ENCODE measurements at places on chromosomes 2 and 18. TPM values are rescaled to one million over a fixed set of nuclear protein-coding genes. Genes with fewer than 3 reads are reported as not detected.

The KLHL41 gene
- polyA plus RNA-seq: 9.3 TPM

GRCh38 chr2:68487773-68488355 is 20.5 kb downstream of the APLF start:
- no peaks in the 10 kb centered on the region for H3K27me3 ChIP-seq
- no peak overlapping the region for H3K4me3 ChIP-seq

The CEP68 gene
- polyA plus RNA-seq: 2.4 TPM

DNA sequence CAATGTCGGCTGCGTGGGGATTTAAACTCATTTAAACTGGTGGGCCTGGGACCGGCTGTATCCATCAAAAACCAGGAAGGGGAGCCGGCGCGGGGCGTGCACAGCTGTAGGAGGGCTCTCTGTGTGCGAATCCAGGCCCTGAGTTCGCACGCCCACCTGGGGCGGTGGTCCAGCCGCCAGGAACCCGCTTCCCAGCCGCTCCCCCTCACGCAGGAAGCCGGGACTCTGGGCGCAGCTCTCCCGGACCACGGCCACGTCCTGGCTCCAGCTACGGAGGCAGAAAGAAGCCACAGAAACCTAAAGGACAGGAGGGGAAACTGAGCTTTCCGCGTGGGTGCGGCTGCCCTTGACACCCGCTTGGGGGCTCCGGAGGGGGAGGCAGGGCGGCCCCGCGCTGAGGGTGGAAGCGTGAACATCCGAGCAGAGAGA is 80.6 kb downstream of the GFPT1 start:
- no peaks in the 10 kb centered on the region for H3K27me3 ChIP-seq
- H3K4me3 ChIP-seq: peak overlapping the region; percentile 52
- peaks cover 3% of the 10 kb centered on the region for H3K36me3 ChIP-seq
- peak overlapping the region; percentile 59 for H3K27ac ChIP-seq
- DNase-seq: peak; percentile 36
- H3K4me1 ChIP-seq: no peaks in the 10 kb centered on the region

DNA sequence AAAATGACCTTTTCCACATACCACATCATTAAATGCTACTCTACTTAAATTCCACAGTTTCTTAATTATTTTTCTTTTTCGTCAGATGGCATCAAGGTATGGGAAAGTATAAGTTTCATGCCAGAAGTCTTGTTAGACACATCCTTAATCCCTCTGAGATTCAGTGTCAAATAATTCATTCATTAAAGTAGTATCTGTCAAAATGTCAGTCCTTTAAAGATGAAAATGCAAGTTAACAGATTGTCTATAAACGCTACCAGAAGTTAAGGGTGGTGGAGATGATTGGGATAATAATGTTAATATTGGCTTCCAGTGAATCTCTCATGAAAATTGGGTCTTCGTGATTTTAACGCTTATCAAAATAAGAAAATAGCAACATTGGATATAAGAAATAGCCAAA is 504.2 kb upstream of the LINC00305 start:
- no peak overlapping the region for H3K4me3 ChIP-seq
- no peak overlapping the region for H3K27ac ChIP-seq
- H3K4me1 ChIP-seq: no peaks in the 10 kb centered on the region
- DNase-seq: no peak
- no peaks in the 10 kb centered on the region for H3K36me3 ChIP-seq
- H3K27me3 ChIP-seq: no peaks in the 10 kb centered on the region

DNA sequence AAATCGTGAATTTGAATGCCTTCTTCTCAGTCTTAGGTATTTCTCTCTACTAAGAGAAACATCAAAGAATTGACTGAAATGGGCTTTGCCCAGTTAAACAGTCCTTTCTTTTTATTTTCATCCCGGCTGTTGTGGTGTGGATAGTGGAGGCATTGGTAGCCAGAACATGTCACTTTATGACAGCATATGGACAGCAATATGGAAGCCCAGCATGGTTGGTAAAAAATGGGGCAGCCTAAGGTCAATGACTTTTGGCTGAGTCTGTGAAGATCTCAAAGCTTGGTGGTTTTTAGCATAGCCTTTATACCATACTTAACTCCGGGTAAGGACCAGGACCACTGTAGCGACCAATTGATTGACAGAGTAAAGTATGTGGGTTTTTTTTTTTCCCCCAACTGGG is 3.2 kb downstream of the CERS6 start:
- H3K36me3 ChIP-seq: no peaks in the 10 kb centered on the region
- H3K27ac ChIP-seq: no peak overlapping the region
- H3K27me3 ChIP-seq: no peaks in the 10 kb centered on the region
- no peak overlapping the region for H3K4me3 ChIP-seq

DNA sequence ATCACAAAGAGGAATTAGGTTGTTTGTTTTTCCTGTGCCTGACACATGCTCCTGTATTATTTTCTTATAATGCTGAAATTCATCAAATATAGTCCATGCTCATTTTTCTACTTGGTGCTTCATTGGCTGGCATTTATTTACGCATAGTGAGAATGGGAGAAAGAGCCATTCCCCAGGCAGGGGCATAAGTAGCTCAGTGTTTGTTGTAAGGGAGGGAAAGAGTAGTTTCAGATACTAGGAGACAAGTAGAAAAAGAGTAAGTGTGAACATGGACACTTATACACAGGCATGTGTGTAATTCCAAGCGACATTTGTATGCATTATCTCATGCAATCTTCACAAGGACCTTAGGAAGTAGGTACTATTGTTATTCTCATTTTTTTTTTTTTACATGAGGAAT is 111.9 kb upstream of the UGP2 start:
- no peak for DNase-seq
- no peak overlapping the region for H3K4me3 ChIP-seq
- H3K36me3 ChIP-seq: no peaks in the 10 kb centered on the region
- no peaks in the 10 kb centered on the region for H3K27me3 ChIP-seq

DNA sequence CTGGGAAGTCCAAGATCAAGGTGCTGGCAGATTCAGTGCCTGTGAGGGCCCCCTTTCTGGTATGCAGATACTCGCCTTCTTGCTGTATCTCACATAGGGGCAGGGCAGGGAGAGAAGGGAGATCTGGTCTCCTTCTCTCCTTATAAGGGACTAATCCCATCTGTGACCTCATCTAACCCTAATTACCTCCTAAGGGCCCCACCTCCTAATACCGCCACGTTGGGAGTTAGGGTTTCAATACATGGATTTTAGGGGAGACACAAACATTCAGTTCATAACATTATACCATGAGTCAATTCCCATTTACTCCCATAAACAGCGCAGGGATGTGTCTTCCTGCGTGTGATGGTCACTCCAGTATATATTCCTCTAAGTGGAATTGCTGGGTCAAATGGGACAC is 73.8 kb upstream of the TXNDC2 start:
- H3K27me3 ChIP-seq: no peaks in the 10 kb centered on the region
- H3K4me1 ChIP-seq: peaks cover 6% of the 10 kb centered on the region
- no peaks in the 10 kb centered on the region for H3K36me3 ChIP-seq
- H3K4me3 ChIP-seq: no peak overlapping the region
- H3K27ac ChIP-seq: no peak overlapping the region
- DNase-seq: no peak

The PHOSPHO2 gene
- polyA plus RNA-seq: 5.1 TPM

DNA sequence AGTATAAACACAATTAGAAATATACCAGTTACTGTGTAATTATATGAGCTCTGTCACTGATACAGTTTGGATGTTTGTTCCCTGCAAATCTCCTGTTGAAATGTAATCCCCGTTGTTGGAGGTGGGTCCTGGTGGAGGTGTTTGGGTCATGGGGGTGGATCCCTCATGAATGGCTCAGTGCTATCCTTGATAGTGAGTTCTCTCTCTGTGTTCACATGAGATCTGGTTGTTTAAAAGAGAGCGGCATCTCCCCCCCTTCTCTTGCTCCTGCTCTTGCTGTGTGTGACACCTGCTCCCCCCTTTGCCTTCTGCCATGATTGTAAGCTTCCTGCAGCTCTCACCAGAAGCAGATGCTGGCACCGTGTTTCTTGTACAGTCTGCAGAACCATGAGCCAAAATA is 24.1 kb downstream of the MTX2 start:
- no peaks in the 10 kb centered on the region for H3K27me3 ChIP-seq
- no peak overlapping the region for H3K27ac ChIP-seq
- no peak overlapping the region for H3K4me3 ChIP-seq
- peaks cover 4% of the 10 kb centered on the region for H3K4me1 ChIP-seq

DNA sequence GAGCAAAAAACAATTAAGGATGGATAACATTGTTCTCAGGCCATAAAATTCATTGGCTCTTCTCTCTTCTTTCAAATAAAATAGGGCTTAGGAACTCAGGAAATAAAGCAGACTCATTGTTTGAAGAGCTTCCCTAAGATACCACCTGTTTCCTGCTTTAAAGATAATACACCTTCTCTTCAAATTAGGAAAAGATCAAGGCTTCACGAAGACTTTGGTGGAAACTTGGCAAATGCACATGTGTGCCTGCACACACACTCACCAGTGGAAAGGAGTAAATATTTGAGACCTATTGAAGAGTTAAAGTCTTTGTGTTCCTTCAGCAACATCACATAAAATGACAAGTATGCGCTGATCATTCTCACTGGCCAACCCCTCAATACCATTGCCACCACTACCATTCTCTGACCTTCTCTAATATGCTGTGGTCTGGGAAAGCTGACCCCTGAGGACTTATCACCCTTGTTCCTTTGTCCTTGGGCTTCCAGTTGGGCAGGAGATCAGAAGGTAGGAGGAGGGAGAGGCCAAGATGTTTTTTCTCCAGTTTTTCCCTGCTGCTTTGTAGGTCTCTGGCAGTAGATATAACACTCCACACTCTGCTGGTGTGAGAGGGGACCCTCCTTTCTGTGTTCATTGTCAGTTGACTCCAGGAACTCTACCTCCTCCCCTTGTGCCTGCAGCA is 53.5 kb upstream of the SPOPL start:
- H3K36me3 ChIP-seq: no peaks in the 10 kb centered on the region
- DNase-seq: no peak
- H3K4me1 ChIP-seq: no peaks in the 10 kb centered on the region
- no peaks in the 10 kb centered on the region for H3K27me3 ChIP-seq

The GALNT14 gene
- 8.2 TPM for polyA plus RNA-seq

The INO80D gene
- polyA plus RNA-seq: 1.6 TPM

- no peaks in the 10 kb centered on the region for H3K4me1 ChIP-seq
- H3K27me3 ChIP-seq: no peaks in the 10 kb centered on the region
- DNase-seq: no peak
- no peak overlapping the region for H3K4me3 ChIP-seq
Measured at GRCh38 chr2:195561116-195561921, 95.7 kb upstream of the SLC39A10 start.

DNA sequence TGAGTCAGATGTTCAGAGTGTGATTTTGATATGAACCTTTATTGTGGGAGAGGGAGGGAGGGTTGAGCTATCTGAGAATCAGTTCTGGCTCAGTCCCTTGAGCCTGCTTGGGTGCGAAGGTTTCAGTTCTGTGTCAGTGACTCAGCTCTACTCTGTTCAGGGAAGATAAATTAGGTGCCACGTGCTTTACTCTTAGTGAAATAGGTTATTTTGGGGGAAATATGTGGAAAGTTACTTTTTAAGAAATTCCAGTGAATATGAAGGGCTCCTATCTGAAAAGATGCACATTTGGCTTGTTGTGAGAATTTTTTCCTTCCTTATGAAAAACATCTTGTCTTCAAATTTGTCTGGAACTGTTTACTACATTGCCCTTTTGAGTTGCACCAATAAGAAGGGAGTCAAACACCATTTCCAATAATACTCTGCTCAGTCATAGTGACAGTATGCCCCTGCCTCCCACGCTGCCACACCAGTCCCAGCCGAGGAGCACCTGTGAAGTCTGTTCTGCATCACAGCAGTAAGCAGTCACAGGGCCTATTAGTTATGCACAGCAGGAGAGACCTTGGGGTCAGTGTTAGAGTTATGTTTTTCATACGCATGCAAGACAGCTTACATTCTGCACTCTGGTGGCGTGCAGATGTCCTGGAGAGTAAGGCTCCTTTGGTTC is 32.8 kb upstream of the DNAH7 start:
- peak; percentile 16 for DNase-seq
- no peak overlapping the region for H3K4me3 ChIP-seq

The CGREF1 gene
- 3.8 TPM for polyA plus RNA-seq

- DNase-seq: no peak
- no peak overlapping the region for H3K4me3 ChIP-seq
- H3K4me1 ChIP-seq: no peaks in the 10 kb centered on the region
- no peaks in the 10 kb centered on the region for H3K27me3 ChIP-seq
Measured at GRCh38 chr2:39738936-39739335, 40.1 kb downstream of the THUMPD2 start.

GRCh38 chr2:34523958-34524514 is 924.9 kb upstream of the FAM98A start:
- no peaks in the 10 kb centered on the region for H3K27me3 ChIP-seq
- H3K4me1 ChIP-seq: no peaks in the 10 kb centered on the region
- H3K27ac ChIP-seq: no peak overlapping the region
- H3K36me3 ChIP-seq: no peaks in the 10 kb centered on the region
- H3K4me3 ChIP-seq: no peak overlapping the region

GRCh38 chr18:55996717-55997116 is 408.7 kb upstream of the TCF4 start:
- DNase-seq: no peak
- no peaks in the 10 kb centered on the region for H3K27me3 ChIP-seq
- no peaks in the 10 kb centered on the region for H3K36me3 ChIP-seq
- H3K27ac ChIP-seq: no peak overlapping the region

DNA sequence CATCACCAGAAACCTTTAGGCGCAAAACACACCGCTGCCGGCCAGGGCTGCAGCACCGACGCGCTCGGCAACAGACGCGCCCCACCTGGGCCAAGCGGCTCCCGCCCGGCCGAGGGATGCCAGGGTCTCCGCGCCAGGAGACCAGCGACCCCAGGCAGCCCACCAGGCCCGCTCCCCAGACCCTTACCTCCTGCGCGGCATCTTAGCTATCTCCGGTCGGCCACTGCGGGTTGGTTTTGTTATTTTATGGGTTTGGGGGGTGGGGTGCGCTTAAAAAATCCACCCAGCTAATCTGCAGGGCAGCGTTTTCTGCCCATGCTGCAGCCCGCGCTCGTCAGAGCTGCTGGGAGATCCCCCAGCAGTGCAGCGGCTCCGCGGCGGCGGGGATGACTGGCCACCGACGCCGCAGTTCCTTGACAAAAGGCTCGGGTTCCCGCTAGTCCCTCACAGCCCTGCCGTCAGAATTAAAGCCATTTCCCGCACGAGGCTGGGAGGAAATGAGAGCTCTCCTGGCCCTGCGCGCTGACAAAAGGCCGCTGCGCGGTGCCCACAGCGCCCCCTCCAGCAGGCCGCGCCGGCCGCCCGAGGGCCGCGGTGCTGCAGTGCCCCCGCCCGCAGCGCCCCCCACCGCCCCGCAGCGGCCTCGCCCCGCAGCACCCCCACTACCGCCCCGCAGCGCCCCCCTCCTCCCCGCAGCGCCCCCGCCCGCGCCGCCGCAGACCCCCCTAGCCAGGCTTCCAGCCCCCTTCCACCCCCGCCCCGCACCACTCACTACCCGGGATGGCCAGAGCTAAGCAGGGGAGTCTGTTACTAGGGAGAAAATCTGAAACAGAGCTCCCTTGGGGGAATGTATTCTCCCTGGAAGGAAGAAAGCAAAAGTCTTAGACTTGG is at the start of gene ADD2:
TSS of gene ADD2 (minus strand) at position 502 of the 891 bp plus-strand sequence. CDS start 61,792 bp downstream, outside the sequence.
- H3K27ac ChIP-seq: no peak within 1 kb of the TSS
- peaks cover 26% of the 10 kb centered on the region for H3K27me3 ChIP-seq
- peak within 1 kb of the TSS; percentile 14 for H3K4me3 ChIP-seq
